ENCODE measurements at places on chromosomes 4 and X.

DNA sequence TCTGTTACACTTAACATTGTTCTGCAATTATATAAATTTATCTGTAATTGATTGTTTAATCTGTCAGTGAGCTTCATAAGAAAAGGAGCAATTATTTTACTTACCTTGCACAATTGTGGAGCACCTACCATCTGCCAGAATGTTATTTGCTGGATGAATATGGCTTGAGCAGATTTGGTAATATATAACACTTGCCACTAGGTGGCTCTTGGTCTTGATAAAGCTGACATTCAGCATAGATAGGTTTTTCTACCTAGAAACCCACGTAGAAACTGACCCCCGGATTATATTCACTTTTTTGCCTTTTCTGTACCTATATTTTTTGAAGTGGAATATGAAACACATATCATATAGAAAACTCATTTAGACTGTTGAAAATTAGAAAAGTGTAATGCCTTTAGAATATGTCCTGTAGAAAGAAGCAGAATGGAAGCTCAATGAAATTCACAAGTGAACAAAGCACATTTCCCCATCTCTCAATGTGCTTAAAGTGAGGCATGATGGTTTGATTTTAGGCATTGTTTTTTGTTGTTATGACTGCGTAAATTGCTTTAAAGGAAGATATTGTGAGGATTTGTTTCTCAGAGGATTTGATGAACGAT, 9.5 kb downstream of the RBPJ start:
- peak; percentile 65 for DNase-seq

- no peak for DNase-seq
Measured at GRCh38 chr4:16297003-16297402, 70.7 kb upstream of the TAPT1 start.

DNA sequence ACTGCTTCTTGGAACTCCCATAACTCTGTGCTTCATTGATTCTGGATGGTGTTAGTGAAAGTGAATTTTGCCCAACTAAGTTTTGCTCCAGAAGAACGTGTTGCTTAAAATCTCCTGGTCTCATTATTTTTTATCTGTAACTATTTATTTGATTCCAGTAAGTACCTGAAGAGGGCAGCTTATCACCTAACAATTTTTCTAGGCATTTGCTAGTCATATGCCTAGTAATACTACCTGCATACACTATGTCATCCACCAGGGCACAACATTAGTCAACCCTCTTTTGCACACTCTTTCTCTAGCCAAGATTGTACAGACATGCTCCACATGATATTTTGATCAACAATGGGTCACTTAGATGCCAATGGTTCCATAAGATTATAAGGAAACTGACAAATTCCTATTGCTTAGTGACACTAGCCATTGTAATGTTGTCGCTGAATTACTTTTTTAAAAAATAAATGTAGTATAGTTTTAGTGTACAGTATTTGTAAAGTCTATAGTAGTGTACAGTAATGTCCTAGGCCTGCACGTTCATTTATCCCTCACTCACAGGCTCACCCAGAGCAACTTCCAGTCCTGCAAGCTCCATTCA, 499.9 kb upstream of the AADAT start:
- DNase-seq, result peak; percentile 50

GRCh38 chr4:159108124-159108523, 5.2 kb downstream of the RAPGEF2 start:
- no peak for DNase-seq

- DNase-seq, result no peak
Measured at GRCh38 chr4:99200138-99200537, 18.9 kb downstream of the ADH6 start.

- no peak for DNase-seq
Measured at GRCh38 chrX:104854790-104855340, 288.9 kb downstream of the IL1RAPL2 start.

DNA sequence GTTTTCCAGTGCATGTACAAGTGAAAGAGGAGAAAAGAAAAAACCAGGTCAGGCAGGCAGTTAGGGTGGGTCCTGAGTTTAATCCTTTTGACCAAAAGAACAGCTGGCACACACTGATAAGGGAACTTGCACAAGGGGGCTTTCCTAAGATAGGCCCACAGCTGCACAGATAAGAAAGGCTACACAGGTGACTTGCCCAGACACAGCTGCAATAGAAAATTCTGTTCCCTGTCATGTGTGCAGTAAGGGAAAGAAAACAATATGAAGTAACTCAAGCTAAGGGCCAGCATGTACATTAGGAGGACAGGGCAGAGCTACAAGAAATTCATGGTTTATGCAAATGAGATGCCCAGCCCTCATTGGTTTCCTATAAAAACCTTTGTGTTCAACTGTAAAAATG, 32.9 kb downstream of the LUZP4 start:
- DNase-seq, result no peak
